CD4-positive, alpha-beta T cell treated with Interleukin-10 for 1 hour (primary cell): ENCODE measurements at places on chromosomes 1 and 21.
A peak's percentile ranks its signal among the peaks of the same experiment; 100 is the strongest.

GRCh38 chr1:35592991-35593769, 20.1 kb downstream of the TFAP2E start:
- DNase-seq, result no peak

GRCh38 chr21:35053356-35054096, 4.4 kb upstream of the RUNX1 start:
- DNase-seq, result no peak

DNA sequence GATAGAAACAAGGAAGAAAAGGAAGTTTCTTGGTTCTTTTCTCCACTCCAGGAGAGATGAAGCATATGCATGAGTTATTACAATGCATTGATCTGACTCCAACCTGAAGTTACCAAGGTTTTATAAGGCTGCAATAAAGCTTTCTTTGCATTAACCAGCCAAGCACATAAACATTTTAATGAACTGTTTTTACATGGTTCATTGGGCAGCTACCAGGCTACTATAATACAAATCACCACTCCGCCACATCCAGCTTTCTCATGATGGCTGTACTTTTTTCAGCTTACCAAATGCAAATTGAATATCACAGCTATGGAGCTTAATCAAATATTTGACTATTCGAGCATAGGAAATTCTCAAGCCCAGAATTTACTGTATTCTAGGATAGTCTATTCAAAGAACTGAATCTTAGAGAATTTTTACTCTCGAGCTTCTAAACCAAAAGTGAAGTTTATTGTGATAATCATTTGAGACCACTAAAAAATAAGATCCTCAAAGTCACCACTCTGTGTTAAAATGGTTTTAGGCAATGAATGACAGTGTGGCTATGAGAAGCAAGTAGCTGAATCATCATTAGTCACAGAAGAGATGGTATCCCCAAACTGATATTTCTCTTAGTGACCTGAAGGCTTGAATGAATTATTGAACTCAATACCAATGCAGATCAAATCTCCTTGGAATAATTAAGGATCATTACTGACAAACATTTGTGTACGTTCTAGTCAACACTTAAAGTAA, 58.6 kb upstream of the ZNF281 start:
- no peak for DNase-seq

DNA sequence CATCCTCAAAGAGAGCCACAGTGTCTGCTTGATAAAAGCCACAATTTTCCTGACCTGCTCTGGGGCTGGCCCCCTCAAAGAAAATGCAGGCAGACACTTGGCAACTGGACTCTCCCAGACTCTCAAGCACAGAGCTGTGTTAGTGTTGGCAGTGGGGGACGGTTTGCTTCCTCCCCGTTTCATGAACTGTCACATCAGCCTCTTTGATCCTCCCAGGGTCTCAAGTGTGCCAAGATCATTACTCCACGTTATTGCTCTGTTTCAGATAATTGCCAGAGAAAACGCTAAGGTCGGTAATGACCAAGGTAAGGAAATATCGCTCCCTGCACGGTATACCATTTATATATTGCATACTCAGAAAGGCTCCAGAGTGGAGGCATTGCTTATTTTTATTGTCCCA, 138.8 kb downstream of the NTMT2 start:
- no peak for DNase-seq

- no peak for DNase-seq
These were observed 100.7 kb upstream of the TSPAN2 start for GRCh38 chr1:115189814-115190539.

DNA sequence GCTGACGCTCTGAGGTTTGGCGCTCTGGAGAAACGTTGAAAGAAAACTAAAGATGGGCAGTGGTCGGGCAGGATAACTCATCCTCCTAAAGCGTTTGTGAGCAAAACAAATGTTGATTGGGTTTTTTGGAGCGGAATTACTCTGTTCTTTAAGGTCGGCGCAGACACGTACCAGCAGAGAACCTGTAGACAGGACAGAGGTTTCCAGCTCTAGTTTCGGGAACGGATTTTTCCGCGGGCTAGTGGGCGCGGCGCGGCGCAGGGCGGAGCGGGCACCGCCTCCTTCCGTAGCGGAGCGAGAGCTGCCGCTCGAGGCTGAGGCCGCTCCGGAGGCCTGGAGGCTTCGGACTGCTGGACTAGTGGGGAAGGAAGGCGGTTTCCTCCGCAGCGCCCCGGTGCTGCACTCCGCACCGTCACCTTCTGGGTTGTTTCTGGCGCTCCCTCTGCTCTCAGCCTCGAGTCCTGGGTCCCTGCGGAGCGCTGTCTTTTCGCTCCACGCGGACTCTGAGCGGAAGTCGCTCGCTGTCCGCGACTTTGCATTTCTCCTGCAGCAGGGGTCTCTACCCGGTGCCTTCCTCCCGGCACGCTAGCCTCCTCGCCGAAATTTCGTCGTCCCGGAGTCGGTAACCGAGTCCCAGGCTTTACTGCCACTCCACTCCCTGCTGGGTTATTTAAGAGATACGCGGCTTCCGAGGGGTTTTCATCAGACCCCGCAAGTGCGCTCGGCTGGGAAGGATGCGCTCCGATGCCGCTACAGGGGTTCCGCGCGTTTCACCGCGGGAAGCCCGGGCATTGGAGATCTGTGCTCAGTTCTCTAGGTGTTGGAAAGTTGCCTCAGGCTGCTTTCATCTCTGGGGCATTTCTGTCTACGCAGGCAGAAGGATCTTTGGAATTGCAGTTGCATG, 7.0 kb downstream of the FOXD2 start:
- DNase-seq, result peak; percentile 19

GRCh38 chr21:42993051-42993712, 18.8 kb downstream of the PKNOX1 start:
- DNase-seq, result no peak

DNA sequence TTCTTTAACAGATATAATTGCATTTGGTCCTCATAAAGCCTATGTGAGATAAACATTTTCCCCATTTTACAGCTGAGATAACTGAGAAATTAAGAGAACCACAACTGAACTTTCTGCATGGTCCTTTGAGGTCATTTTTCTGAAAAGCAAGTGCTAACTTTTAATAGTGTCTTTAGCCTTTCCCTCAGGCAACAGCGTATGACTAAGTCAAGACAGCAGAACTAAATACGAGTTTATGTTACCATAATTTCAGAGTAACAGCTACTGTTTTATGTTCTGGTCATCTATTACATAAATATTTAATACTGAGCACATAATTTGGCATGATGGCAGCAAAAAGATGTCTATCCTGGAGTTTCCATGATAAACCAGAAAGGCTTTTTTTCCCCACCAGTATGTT, 95.6 kb downstream of the OLFML2B start:
- DNase-seq, result no peak

DNA sequence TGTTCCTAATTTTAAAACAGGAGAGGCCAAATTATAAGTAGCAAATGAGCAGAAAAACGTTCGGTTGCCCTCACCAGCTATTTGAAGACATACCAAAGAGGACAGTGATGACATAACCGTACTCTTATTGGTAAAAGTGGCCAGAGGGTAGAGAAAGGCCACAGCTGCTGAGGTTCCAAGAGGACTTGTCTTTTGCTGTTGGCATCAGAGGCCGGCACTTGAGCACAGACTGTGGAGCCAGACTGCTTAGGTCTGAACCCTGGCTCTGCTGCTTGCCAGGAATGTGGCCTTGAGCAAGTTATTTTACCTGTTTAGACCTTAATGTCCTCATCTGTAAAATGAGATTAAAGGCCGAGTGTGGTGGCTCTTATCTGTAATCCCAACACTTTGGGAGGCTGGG, 14.9 kb downstream of the ETV3L start:
- DNase-seq, result no peak

DNA sequence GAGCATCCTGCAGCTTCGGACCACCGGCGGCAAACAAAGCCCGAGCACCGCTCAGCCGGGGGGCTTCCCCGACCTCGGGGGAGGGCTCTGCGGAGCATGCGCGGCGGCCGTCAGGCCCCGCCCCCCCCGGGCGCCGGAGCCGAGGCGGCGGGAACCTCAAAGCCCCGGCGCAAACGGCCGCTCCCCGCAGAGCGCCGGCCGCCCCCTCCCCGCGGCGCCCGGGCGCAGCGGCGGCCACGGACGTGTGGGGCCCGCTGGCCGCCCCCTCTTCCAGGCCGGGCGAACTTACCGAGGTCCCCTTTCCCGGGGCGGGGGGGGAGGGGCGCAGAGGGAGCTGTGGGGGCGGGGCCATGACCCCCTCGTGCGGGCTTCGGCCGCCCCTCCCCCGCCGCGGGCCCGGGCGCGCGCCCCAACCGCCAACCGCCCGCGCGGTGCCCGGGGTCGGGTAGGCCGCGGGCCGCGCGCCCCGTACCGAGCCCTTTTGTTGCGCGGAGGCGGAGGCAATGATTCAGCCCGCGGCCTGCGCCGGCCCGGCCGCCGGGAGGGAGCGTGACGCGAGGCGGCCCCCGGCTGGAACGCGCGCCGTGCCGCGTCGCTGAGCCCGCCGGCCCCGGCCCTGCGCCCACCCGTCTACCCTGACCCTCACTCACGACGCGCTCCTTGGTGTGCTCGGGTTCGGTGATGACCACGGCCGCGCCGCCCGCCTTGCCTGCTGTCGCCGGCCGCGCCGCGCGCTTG, 1.7 kb downstream of the RCC2 start:
- peak; percentile 56 for DNase-seq

DNA sequence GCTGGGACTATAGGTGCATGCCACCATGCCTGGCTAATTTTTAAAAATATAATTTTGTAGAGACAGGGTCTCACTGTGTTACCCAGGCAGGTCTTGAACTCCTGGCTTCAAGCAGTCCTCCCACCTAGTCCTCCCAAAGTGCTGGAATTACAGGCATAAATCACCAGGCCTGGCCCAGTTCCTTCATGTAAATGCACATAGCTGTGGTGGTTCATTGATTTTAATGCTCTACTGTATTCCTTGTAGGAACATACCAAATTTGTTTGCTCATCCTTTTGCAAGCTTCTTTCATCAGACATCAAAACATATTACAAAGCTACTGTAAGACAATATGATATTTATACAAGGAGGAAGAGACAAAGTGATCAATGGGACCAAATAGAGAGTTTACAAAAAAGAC, 237.5 kb upstream of the ESRRG start:
- no peak for DNase-seq

DNA sequence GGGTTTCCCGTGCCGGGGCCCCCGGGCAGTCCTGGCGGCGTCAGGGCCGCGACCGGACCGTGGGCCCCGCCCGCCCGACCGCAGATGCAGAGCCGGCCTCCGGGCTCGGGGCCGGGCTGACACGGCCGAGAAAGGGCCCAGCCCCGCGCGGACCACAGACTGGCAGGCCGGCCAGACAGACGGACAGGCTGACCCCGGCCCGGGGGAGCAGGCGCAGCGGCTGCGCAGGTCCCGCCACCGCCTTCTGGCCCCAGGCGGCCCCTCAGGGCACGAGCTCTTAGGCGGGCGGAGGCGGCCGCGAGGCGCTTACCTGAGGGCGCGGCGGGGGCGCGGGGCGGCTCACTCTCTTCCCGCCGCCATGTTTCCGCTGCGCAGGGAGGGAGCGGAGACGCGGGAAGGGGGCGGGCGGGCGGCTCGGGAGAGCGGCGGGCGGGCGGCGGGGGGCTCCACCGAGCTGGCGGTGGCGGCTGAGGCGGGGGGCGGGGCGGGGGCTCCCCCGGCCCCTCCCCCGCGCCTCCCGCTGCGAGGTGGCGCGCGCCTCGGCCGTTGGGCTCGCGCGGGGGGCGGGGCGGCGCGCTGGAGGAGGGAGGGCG, at the start of gene SCMH1:
SCMH1 (minus strand) TSS at position 558 of the 593 bp plus-strand sequence. CDS start 56,173 bp downstream, outside the sequence.
- peak; percentile 60 for DNase-seq

DNA sequence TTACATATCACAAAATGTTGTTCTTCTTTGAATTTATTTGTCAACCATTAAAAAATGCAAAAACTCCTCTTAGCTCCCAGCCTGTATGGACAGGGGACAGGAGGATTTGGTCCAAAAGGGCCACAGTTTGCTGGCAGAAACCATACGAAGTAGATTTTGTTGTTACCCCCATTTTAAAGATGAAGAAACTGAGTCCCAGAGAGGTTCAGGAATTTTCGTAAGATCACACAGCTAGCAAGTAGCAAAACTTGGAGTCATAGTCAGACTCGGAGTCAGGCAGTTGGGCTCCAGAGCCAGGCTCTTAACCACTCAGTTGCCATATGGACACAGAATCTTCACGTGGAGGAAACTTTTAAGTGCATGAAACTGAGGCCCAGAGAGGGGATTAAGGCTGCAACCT, 91.4 kb downstream of the TAS1R2 start:
- DNase-seq, result no peak

DNA sequence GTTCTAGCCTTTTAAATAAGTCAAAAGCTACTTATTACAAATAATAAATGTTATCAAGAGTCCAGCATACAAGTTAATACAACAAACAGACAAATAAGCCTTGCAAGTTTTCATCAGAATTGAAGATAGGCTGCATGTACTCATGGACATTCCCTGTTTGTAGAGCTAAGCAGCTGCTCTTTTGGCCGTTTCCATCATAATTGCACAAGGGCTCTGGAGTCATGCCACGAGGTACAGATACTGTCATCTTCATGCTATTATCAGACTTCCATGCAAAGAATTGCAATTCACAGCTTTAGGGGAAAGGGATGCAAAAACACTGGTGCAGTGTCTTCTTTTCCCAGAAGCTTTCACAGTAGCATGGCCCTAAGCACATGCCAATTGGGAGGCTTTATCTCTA, 52.8 kb upstream of the TBX15 start:
- DNase-seq, result no peak

DNA sequence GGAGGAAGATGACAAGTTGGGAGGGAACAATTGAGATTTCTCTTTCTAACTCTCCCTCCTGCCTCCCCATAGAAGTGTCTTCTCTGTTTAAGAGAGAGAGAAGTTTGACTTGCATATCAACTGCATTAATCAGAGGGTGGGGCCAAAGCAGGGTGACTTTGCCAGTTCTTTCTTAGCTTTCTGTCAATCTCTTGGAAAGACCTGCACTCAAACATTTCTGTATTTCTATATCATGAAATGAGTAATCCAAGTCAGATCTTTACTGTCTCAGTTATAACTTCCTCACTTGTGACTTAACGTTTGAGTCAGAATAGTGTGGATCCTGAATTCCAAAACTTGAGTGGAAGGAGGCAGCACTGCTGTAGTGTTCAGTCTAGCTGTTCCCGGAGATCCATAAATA, 180.8 kb upstream of the KCNK2 start:
- DNase-seq, result no peak

DNA sequence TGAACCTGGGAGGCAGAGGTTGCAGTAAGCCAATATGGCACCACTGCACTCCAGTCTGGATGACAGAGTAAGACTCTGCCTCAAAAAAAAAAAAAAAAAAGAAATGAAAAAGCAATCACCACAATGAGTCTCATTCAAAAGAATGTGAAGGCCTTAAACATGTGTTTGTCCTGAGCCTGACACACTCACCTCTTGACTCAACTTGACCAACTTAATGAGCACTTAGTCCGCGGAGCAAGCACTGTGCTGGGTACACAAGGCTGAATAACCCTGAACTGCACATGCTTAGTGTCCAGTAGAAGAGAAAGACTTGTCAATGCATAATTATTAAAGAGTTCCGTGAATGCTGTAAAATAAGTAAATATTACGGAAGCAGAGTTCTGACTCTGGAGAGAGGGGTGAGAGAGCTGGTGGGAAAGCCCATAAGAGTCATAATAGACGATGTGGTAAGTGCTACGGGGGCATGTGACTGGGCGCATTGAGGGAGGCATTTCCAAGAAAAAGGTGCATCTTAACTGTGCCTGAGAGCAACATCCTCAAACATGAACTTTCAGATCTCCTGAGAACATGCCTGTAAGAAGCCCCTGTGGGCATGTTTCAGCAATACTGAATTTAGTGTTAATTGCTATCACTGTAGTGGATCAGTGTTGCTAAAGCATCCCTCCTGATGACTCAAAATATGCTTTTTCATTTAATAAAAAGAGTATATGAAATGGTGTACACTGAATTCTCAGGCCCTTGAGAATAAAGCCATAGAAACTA, 27.2 kb downstream of the MCOLN2 start:
- DNase-seq, result peak; percentile 14

GRCh38 chr21:14074177-14074576, 136.6 kb downstream of the LIPI start:
- no peak for DNase-seq

GRCh38 chr1:46166521-46167462, 8.1 kb upstream of the TSPAN1 start:
- peak; percentile 47 for DNase-seq
